ENCODE measurements at places on chromosomes 1 and 21.
A peak's percentile ranks its signal among the peaks of the same experiment; 100 is the strongest.

- DNase-seq, result no peak
These were observed 278.3 kb downstream of the KCTD3 start for GRCh38 chr1:215845234-215845891.

DNA sequence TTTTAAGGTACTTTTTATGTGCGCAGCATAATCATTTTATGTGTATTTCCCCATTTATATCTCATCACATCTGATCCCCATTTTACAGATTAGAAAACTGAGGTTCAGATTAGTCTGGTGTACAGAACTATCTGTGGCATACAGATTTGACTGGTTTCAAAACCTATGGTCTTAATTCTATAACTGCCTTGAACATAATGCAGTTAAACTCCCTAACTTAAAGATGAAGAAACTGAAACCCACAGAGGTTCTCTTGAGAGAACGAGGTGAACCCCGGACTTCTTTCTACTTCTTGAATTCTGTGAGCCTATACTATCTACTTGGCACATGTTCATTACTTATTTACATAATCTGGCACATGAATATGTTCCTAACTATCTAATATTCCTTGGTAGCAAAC, 479.1 kb downstream of the AGBL4 start:
- no peak for DNase-seq

DNA sequence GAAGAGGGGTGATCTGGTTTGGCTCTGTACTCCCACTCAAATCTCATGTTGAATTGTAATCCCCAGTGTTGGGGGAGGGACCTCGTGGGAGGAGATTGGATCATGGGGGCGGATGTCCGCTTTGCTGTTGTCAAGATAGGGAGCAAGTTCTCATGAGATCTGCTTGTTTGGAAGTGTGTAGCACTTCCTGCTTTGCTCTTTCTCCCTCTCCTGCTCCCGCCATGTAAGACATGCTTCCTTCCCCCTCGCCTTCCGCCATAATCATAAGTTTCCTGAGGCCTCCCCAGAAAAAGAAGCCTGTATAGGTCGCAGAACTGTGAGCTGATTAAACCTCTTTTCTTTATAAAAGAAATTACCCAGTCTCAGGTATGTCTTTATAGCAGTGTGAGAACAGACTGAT, 27.9 kb downstream of the MYOM3 start:
- no peak for DNase-seq

- no peak for DNase-seq
These were observed 559.0 kb downstream of the OMA1 start for GRCh38 chr1:57987523-57987922.

DNA sequence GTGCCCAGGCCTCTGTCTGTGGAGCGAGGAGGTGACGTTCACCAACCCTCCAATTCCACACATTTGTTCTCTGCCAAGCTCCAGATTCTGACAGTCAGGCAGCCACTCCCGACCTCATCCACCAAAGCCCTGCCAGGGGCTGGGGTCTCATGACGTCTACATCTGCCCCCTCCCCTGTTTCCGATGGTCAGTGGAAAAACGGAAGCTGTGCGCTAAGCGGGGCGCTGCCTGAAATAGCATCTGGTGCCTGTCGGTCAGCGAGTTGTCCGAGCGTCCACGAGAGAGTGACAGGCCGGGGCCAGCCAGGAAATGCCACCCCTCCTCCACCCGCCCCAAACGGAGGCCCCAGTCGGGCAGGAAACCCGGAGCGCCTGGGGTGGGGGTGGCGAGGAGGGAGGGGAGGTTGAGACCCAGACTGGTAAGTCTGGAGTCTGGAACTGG, 3.2 kb upstream of the TAL1 start:
- no peak for DNase-seq

DNA sequence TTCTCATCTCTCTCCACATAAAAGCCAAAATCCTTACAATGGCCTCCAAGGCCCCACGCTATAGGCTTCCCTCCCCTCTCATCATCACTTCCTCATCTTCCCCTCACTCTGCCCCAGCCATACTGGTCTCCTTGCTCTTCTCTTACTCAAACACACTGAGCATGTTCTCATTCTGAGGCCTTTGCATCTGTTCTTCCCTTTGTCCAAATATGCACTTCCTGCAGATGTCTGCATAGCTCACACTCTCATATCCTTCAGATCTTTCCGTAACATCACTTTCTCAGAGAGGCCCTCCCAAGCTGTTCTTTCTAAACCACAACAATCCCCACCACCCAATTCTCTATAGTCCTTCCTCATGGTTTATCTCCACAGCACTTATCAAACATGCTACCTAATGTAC, 284.1 kb downstream of the HHIPL2 start:
- DNase-seq, result no peak

DNA sequence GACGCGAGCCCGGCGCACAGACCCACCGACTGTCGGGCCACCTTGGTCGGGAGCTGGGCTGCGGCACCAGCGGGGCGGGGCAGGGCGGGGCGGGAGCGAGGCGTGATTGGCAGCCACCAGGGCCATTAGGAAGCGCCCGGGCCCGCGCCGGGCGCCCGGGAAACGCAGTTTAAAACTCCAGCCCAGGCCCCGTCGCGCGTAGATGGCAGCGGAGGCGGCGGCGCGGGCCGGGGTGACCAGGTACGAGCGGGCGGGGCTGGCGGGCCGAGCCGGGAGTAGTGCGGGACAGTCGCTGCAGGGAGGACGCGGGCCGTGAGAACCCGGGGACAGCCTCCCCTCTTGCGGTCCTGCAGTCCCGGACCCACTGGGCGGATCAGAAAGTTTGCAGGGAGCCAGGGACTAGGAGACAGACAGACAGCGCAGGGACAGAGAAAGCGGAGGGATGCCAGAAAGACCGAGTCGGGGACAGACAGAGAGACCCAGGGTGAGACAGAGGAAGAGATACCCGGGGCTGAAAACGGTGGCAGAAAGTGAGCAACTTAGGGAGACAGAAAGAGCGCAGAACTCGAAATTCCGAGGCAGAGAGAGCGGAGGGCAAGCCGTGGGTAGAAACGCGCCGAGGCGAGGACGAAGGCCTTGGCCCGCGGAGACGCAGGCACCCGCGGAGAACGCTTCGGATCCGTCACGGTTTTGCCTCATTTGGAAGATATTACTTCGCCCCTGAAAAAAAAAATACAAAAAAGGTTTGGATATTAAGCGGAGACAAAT, at the start of gene DMBX1:
Gene DMBX1 (plus strand): TSS at position 199 of the 768 bp plus-strand sequence. CDS start 17,175 bp downstream, outside the sequence.
- DNase-seq, result peak; percentile 32

DNA sequence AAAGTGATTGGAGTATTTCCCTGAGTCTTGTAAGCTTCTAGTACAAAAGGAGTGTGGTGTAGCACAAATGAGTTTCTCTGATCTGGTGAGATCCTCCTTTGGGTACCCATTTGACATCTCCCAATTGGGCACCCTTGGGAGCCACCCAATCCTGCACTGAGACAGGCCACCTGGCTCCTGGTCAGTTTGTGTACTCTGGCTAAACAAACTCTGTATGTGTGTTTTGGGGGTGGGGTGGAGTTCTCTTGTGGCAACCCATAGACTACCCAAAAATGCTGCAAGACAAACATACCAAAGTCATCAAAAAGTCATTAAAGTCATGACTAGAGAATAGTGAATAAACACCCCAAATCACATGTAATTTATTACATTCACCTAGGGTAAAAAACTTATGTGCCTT, 8.4 kb upstream of the HIVEP3 start:
- DNase-seq, result no peak

DNA sequence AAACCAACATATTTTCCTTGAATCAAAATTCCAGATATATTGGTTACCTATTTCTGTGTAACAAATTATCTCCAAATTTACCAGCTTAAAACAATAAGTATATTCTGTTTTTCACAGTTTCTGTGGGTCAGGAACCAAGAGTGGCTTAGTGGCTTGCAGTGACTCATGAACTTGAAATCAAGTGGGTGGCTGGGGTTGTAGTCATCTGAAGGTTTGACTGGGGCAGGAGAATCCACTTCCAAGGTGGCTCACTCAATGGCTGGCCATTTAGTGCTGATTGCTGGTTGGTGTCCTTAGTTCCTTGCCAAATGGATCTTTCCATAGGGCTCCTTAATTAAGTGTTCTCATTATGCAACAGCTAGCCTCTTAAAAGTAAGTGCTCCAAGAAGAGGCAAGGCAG, 43.8 kb downstream of the ALG14 start:
- no peak for DNase-seq

DNA sequence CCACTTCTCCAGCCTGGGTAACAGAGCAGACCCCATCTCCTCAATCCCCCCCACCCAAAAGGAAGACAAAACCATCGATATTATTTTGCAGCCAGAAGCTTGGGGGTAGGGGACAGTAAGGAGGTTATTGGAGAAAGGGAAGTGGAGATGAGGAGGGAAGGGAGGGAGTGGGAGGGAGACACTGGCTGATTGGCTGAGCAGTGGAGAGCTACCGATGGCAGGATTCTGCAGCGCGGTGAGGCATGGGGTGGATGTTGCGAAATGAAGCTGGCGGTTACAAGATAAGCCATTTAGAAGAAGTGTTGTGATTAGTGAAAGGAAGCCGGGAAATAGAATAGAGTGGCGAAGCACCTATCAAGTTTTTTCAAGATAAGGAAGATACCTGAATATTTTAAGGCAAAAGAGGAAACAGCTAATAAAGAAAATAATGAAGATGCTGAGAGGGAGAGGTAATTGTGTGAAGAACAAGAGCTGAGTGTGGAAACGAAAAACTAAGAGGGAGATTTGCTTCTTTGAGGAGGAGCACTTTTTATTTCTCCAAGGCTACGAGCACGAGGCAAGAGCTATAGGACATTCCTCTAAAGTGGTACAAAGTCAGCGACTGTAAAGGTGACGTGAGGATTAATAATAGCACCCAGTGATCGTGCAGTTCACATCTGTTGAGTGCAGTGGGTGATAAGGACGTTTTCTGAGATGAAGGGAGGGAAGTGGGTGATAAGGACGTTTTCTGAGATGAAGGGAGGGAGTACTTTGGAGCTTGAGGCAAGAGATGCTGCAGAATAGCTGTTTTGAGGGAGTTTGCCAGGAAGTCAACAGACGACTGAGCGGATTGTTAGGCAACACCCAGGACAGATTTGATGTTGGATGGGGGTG, 103.2 kb upstream of the KIF26B start:
- no peak for DNase-seq

DNA sequence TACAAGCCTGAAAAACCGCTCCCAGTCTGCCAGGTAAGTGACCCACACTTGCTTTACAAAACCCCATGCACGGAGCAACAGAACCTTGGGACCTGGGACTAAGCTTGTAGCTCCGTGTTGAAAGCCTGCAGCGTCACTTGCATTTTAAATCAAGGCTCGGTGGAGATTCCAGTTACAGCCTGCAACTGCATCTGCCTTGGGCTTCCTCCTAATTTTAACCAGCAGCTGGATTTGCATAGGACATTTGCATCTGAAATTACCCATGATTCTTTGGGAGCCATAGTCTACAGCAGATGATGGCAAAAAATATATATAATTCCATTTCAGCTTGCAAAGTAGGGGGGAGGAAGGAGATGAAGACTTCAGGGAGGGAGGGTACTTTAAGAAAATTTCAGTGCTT, 62.4 kb upstream of the IGSF21 start:
- DNase-seq, result no peak

DNA sequence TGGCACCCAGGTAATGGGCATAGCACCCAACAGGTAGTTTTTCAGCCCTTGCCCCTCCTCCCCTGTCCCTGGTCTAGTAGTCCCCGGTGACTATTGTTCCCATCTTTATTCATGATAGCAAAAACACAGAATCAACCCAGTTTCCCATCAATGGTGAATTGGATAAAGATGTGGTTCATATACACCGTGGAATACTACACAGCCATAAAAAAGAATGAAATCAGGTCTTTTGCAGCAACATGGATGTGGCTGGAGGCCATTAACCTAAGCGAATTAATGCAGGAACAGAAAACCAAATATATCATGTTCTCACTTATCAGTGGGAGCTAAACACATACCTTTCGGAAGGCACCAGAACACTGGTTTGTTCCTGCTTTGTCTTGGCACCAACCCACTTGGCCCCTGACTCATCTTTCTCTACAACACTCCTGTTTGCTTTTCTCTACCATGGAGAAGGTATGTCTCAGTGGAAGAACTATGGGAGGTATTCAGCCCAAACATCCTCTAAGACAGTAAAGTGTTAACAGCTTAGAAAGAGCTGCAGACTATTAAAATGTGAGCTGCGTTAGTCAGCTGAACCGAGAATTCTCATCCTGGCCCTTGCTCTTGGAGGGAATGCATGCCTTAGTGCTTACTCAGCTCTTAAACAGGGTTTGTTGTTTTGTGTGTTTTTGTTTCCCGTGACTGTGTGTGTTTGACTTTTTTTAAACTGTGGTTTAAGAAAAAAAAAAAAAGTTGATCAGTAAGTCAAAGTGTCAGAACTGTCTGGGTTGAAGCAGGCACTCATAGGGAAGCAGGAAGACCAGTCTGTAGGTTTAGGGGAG, 203.0 kb downstream of the TOMM20 start:
- peak; percentile 36 for DNase-seq

DNA sequence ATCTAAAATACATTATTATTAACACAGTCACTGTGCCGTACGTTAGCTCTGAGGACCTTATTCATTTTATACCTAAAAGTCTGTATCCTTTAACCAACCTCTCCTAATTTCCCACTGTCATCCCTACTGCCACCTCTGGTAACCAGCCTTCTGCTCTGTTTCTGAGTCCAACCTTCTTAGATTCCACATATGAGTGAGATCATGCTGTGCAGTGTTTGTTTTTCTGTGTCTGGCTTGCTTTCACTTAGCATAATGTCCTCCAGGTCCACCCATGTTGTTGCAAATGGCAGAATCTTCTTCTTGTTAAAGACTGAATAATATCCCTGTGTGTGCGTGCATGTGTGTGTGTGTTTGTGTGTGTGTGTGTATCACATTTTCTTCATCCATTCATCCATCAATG, 64.2 kb downstream of the ETS2 start:
- peak; percentile 4 for DNase-seq

- no peak for DNase-seq
These were observed 131.4 kb upstream of the F3 start for GRCh38 chr1:94672934-94673333.

DNA sequence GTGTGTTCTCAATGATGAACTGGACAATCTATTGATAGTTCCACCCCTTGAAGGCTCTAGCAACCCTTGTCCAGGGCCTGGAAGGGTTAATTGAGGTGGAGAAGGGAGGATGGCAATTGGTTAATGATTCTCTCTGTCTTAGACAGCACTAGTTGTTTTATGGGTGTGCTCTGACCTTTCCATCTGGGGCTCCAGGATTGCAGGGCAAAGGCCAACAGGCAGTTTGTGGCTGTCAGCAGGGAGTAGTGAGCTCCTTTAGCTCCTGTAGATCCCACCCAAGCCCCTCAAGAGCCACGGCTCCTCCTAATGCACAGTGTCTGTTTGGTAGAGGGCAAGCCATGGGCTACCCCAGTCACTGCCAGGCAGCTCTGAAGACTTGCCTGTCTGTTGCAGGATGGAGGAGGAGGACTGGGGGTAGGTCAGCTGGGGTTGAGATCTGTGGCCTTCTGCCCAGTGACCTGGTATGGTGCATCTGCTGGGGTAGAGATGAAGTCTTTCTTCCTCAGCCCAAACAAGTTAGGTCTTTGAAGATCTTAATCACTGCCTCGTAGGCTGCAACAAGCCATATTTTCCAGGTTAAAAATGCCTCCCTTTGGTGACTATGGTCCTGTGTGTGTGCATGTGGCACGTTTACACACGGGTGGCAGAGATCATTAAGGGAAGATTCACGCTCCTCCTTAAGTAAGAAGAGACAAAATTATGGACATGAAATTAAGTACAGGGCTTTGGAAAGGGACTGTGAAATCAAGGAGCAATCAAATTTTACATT, 7.7 kb downstream of the MROH7 start:
- no peak for DNase-seq

GRCh38 chr21:38570596-38570995, 72.3 kb upstream of the ERG start:
- DNase-seq, result no peak

GRCh38 chr1:40535732-40536131, 4.3 kb downstream of the ZNF684 start:
- no peak for DNase-seq

- DNase-seq, result no peak
These were observed 114.5 kb upstream of the PLPPR5 start for GRCh38 chr1:99119188-99119587.

Measured in SK-MEL-5 (cell line).